Memory B cell (primary cell): ENCODE measurements at places on chromosomes 6 and 20.

DNA sequence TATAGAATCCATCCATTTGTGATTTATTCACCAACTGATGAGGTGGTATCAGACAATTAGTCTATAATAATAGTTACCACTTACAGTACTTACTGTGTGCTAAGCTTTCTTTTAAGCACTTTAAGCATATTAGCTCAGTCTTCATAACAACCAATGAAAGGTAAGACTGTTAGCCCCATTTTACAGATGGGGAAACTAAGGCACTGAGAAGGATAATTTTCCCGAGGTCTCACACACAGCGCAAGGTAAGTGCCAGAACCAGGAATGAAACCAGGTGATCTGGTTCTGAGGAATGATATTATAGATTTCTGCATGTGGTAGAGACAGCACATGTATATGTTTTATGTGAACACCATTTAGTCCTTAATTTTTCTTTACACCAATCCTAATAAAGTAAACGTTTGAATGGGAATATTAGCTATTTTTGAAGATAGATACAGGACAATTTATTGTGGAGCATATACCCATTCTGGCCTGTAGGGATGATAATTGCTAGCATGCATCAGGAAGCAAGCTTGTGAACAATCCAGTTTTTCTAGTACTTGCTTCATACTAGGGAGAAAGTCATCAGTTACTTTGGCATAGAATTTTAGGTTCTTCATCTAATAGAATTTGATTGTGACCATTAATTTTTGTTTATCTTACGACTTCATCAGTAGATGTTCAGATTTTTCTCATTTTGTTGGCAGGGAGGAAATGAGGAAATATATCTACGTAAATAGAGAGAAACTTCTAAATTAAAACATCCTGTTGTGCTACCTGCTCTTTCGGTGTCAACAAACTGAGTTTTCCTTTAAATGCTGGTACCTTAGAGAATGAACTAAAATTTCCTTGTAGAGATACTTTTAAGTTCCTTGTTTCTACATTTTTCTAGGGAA is 3.0 kb downstream of the YWHAB start:
- no peak for DNase-seq

DNA sequence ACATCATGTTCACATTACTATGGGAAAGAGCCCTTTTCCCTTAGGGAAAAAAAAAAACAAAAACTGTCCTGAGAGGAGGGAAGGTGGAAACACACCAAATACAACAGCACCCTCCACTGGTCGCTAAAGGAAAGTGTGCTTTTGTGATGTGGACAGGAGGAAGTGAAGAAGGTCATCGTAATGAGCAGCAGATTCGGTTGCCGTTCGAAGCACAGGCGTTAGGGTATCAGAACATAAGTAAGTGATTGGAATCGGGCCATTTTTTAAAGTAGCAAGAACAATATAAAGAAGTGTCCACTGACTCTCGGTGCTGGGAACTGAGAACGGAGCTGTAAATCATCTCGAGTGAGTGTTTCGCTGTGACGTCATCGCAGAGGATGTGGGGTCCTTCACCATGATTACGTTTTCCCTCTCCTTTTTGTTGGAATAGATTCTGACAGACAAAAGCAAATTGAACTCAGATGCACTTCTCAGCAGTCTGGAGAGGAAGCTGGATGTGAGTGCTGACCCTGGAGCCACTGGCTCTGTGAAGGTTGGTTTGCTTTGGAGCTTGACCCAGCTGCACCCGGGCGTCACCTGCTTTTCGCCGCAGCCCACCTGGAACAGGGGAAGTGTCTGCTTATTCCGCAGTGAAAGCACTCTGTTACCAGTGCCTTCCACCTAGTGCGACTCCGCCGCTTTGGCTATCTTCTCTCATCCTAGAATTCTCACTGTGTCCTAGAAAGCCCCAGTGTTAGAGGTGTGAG is 203.6 kb upstream of the GMDS start:
- no peak for DNase-seq

DNA sequence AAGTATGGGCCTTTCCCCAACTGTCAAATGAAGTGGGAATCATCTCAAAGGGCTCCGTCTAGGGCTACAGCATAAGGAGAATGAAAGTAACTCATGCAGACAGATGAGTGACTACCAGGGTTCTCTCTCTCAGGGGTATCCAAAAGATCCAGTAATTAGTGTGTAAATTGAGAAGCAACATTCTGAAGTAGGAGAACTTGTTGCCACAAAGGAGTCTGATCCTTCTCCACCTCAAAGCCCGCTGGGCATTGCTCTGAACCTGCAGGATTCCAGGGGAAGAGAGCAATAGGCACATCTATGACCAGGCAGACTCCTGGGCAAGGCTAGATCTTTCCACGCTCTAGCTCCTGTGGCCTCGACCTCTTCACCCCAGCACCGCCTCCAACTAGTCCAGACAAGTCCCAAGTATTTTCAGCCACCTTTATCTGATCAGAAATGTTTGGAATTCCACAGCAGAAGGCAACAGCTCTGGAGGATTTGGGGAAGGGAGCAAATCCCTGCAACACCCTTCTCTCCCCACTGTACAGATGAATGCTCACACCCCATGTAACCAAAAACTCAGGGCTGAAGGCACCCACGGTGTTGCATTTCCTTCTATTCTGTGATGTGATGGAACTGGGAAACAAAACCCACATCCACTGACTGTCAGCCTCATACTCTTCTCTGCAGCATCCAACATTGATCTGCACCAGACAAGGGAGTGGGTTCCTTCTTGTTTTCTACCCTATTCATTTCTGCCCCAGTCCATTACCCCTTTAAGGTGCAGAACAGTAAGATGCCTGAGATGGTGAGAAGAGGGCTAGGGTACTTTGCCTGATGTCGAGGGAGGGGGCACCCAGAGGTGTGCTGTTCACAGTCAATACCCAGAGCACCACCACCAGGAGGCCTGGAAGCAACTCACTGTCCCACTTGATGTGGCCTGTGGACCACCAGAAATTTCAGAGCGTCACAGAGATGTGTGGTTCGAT is 41.0 kb downstream of the COX4I2 start:
- no peak for DNase-seq

DNA sequence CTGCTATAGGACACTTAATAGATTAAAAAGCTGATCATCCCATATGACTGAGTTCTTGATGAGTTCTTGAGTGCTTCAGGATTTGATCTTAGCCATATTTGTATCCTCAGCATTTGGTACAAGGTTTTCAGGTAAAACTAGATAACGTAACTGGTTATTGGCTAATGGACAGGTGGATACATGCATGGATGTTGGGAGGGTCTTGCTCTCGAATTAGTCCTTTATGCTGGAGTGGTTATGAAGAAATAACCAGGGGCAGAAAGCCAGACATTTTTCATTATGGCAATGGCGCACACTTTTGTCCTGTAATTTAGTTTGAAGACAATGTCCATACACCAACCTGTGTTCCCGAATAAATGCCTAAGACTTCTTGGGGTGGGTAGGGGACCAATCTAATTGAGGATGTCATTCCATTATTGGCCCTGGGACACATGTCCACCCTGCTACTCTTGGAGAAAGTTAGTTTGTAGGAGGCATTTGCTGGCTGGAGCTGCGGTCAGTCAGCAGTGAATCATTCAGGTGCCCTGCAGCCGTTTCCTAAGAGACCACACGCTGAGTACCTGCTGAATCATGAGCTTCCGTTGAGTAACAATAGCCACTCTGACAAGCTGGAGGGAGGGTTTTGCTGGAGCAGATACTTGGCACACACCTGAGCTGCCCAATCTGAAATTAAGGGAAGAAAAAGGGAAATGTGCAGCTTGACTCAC is 194.4 kb downstream of the FOXA2 start:
- DNase-seq, result no peak

DNA sequence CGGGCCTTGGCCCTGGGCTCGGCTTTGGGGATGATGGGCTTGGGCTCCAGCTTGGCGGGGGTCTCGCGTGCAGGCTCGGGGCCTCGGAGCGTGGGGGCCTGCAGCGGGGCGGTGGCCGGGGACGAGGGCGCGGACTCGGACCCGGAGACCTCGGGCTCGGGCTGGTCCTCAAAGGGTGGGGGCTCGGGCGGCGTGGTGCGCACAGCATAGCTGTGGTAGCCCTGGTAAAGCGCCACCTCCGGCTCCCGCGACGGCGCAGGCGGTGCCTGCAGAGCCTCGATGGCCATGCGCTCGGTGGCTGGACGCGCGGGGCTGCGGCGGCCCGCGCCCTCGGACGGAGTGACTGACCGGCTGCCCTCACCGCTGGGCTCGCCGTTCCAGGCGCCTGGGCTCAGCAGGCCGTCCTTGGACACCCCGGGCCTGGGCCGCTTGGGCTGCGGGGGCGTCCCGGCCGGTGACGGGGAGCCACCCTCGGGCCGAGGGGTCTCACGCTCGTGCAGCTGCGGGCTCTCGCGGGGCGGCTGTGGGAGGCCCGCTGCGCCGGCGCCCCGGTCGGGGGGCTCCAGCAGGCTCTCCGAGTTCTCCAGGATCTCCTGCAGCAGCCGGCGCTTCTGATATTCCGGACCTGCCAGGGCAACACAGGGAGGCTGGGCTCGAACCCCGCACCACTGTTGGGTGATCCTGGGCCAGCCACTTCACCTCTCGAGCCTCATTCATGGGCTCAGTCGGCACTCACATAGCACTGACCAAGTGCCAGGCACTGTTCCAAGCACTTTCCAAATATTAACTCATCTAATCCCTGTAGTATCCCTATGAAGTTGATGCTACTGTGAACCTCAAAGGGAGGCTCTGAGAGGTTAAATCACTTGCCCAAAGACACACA is 71.0 kb downstream of the JPH2 start:
- no peak for DNase-seq

- DNase-seq, result no peak
Measured at GRCh38 chr6:98579941-98580340, 254.4 kb upstream of the POU3F2 start.

GRCh38 chr6:150093397-150093796 is 24.5 kb upstream of the ULBP3 start:
- no peak for DNase-seq

- no peak for DNase-seq
Measured at GRCh38 chr6:90385759-90386313, 89.2 kb upstream of the BACH2 start.
